ENCODE measurements at places on chromosomes 6 and 20. TPM values are rescaled to one million over a fixed set of nuclear protein-coding genes. Genes with fewer than 3 reads are reported as not detected.

The CALHM4 gene
- total RNA-seq: not detected

The ERMARD gene
- total RNA-seq: 18.2 TPM

The HCK gene
- 12.5 TPM for total RNA-seq

The NRN1 gene
- 6.0 TPM for total RNA-seq

GRCh38 chr6:117194271-117194670 is 71.1 kb upstream of the VGLL2 start:
- no peaks in the 10 kb centered on the region for H3K4me1 ChIP-seq
- DNase-seq: no peak
- no peak overlapping the region for H3K4me3 ChIP-seq
- no peak overlapping the region for H3K27ac ChIP-seq
- no peaks in the 10 kb centered on the region for H3K27me3 ChIP-seq
- no peaks in the 10 kb centered on the region for H3K36me3 ChIP-seq

- no peaks in the 10 kb centered on the region for H3K4me1 ChIP-seq
- H3K27ac ChIP-seq: no peak overlapping the region
- no peak overlapping the region for H3K4me3 ChIP-seq
- no peak for DNase-seq
- H3K36me3 ChIP-seq: no peaks in the 10 kb centered on the region
These were observed 86.2 kb downstream of the LCA5 start for GRCh38 chr6:79450984-79451383.

- DNase-seq: no peak
- H3K27ac ChIP-seq: no peak overlapping the region
- peaks cover 5% of the 10 kb centered on the region for H3K4me1 ChIP-seq
- no peaks in the 10 kb centered on the region for H3K27me3 ChIP-seq
These were observed 146.4 kb upstream of the STXBP5 start for GRCh38 chr6:147057705-147058342.

GRCh38 chr6:40441150-40441549 is 146.0 kb downstream of the LRFN2 start:
- no peak overlapping the region for H3K4me3 ChIP-seq
- no peaks in the 10 kb centered on the region for H3K27me3 ChIP-seq
- no peak overlapping the region for H3K27ac ChIP-seq
- DNase-seq: no peak

Data from sigmoid colon (tissue), 7 donors.